ENCODE measurements at places on chromosomes 16 and 17.

DNA sequence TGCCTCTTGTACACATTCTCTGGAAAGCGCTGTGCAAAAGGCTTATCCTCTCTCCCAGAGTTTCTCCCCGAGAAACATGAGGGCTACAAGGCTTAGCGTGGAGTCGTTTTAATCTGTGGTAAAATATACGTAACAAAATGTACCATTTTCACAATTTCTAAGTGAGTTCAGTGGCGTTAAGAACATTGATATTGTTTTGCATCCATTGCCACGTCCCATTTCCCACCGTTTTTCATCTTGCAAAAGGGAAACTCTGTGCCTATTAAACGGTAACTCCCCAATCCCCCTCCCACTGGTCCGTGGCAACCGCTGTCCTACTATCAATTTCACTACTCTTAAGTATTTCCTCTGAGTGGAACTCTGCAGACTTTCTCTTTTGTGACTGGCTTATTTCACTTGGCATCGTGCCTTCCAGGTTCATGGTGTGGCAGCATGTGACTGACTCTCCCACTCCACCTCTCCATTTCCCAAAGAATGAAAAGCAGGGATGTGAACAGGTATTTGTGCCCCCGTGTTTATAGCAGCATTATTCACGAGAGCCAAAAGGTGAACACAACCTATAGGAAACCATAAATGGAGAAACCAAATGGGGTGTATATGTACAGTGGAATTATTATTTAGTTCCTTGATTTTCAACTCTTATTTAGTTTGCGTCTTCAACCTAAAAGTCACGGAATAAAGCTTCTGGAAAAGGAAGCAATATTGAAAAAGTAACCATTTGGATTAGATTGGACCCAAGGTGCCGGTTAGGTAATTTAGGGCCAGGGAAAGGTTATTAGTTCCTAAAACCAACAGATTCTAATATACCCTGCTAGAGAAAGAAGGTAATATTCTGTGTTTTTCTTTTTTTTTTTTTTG is 1.1 kb upstream of the USP32 start:
- peak overlapping the region; percentile 83 for H3K4me3 ChIP-seq
- H3K36me3 ChIP-seq: no peaks in the 10 kb centered on the region
- peak overlapping the region; percentile 96 for H3K27ac ChIP-seq
- H3K4me1 ChIP-seq: peaks cover 21% of the 10 kb centered on the region
- H3K27me3 ChIP-seq: no peaks in the 10 kb centered on the region
- DNase-seq: no peak

DNA sequence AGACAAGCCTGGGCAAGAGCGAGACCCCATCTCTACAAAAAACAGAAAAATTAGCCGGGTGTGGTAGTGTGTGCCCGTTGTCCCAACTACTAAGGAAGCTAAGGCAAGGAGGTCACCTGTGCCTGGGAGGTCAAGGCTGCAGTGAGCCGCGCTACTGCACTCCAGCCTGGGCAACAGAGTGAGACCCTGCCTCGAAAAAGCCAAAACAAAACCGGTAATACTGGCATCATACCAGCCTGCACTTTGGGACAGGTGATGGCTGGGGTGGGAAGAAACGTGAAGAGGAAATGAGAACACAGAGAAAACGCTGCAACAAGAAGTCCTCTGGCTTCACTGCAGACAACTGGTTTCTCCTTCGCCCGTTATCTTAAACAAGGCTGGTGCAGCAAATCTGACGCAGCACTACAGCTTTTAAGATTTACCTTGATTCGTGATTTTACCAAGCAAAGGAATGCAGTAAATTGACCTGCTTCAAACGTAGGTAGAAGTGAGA is 725 bp upstream of the CASC3 start:
- peaks cover 19% of the 10 kb centered on the region for H3K4me1 ChIP-seq
- H3K27ac ChIP-seq: peak overlapping the region; percentile 84
- H3K27me3 ChIP-seq: no peaks in the 10 kb centered on the region

DNA sequence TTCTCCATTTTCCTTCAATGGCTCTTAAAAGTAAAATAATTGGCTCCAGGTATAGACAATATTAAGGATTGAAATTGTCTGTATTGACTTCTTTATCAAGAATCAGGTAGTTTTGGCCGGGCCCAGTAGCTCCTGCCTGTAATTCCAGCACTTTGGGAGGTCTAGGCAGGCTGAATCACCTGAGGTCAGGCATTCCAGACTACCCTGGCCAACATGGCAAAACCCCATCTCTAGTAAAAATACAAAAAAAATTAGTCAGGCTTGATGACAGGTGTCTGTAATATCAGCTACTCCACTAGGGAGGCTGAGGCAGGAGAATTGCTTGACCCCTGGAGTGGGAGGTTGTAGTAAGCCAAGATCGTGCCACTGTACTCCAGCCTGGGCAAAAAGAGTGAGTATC is 1008.5 kb upstream of the EEF2KMT start:
- H3K4me3 ChIP-seq: no peak overlapping the region
- H3K36me3 ChIP-seq: no peaks in the 10 kb centered on the region
- H3K4me1 ChIP-seq: no peaks in the 10 kb centered on the region
- H3K27ac ChIP-seq: no peak overlapping the region

DNA sequence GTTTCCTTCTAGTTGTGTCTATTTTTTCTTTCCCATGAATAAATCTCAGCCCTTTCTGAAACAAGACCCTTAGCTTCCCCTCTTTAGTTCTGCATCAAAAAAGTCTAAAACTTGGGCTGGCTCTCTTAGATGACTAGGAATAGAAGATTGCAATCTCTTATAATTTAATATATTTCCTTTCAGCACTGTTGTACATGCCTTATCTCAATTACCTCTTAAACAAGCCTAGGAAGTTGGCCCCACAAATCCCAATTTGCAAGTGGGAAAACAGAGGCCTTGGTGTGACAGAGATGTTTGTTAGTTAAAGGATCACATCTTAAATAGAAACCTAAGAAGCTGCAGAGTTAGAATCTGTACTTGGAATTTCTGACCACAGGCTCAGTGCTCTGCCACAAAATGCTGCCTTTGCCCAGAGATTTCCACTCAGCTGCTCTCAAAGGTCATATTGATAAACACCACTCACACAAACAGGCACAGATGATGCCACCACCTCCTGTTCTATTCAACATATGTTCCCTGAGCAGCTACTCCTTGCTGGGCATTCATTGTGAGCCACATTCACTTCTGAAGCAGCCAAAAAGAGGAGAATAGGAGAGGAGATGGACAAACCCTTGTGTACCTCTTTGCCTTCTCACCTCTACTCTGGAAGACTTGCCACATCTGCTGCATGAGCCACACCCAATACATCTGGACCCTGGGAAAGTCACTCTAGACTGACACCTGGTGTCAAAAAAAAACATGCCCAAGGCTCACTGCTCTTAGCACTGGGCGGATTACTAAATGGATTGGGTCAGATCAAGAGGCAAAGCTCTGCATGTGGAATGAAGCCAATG is 5.5 kb downstream of the CCDC182 start:
- H3K27me3 ChIP-seq: peaks cover 25% of the 10 kb centered on the region
- no peaks in the 10 kb centered on the region for H3K36me3 ChIP-seq
- H3K27ac ChIP-seq: no peak overlapping the region
- no peaks in the 10 kb centered on the region for H3K4me1 ChIP-seq

- no peak overlapping the region for H3K4me3 ChIP-seq
These were observed 59.8 kb upstream of the ARL4D start for GRCh38 chr17:43338886-43339516.

- no peaks in the 10 kb centered on the region for H3K27me3 ChIP-seq
- peaks cover 37% of the 10 kb centered on the region for H3K4me1 ChIP-seq
- no peak for DNase-seq
- no peaks in the 10 kb centered on the region for H3K36me3 ChIP-seq
These were observed 33.3 kb downstream of the CCDC42 start for GRCh38 chr17:8711291-8711690.

GRCh38 chr16:87724490-87725291 is 41.1 kb downstream of the KLHDC4 start:
- no peak overlapping the region for H3K4me3 ChIP-seq
- no peak overlapping the region for H3K27ac ChIP-seq
- no peaks in the 10 kb centered on the region for H3K27me3 ChIP-seq
- DNase-seq: no peak
- H3K36me3 ChIP-seq: peaks cover 66% of the 10 kb centered on the region
- no peaks in the 10 kb centered on the region for H3K4me1 ChIP-seq

GRCh38 chr16:80387318-80387921 is 153.4 kb upstream of the DYNLRB2 start:
- no peak for DNase-seq
- no peaks in the 10 kb centered on the region for H3K36me3 ChIP-seq
- H3K4me1 ChIP-seq: no peaks in the 10 kb centered on the region
- H3K27ac ChIP-seq: no peak overlapping the region
- H3K27me3 ChIP-seq: no peaks in the 10 kb centered on the region

DNA sequence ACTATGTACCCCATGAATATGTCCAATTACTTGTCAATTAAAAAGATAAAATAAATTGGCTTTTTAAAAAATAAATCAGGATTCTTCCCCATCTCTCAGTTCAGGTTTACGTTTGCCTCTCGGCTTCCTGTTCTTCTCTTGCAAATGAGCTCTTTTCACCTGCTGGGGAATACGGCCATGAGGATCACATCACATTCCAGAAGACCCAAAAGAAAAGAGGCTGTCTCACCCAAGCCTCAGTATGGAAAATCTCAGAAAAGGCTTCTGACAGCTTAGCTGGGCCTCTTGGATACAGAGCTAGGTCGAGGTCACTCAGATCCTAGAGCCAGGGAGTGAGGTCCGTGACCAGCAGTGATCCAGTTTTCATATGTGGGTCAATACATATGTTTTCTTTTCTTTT is 171.2 kb upstream of the SDK2 start:
- H3K36me3 ChIP-seq: no peaks in the 10 kb centered on the region
- H3K4me3 ChIP-seq: no peak overlapping the region
- no peaks in the 10 kb centered on the region for H3K27me3 ChIP-seq
- no peaks in the 10 kb centered on the region for H3K4me1 ChIP-seq

DNA sequence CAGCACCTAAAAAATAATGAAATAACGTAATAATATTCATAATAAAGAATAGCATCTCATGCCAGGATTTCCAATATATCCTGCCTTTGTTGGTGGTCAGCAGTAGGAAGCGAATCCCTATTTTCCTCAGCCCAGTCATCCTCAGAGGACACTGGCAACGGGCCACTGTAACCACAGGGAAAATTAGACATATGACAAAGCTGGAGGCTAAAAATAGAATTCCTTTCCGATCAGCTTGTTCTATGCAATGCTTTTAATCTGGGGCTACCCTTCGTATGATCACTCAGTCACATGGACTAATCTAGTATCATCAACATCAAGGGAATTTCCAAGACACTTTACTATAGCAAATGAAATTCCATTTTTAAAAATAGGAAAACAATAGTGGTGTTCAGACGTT is 246.9 kb upstream of the KCNJ16 start:
- no peaks in the 10 kb centered on the region for H3K4me1 ChIP-seq
- no peak overlapping the region for H3K4me3 ChIP-seq
- no peaks in the 10 kb centered on the region for H3K36me3 ChIP-seq
- no peak overlapping the region for H3K27ac ChIP-seq
- DNase-seq: no peak

DNA sequence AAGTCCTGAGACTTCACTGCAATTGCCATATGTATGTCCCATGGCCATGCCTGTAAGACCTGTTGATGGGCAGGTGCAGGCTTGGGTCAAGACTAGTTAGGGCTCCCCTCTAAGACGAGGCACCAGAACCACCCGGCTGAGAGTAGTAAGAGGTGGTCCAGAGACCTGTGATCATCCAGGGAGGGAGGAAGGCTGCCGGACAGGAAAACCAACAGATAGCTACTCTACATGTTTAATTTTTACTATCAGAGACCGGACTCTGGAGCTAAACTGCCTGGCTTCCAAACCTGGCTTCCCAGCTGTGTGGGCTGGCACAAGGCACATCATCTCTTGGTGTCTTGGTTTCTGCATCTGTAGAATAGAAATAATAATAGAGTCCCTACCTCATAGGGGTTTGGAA is 73.0 kb downstream of the ERCC4 start:
- H3K4me3 ChIP-seq: no peak overlapping the region
- H3K27me3 ChIP-seq: no peaks in the 10 kb centered on the region
- no peak for DNase-seq
- H3K4me1 ChIP-seq: peaks cover 7% of the 10 kb centered on the region
- no peaks in the 10 kb centered on the region for H3K36me3 ChIP-seq

DNA sequence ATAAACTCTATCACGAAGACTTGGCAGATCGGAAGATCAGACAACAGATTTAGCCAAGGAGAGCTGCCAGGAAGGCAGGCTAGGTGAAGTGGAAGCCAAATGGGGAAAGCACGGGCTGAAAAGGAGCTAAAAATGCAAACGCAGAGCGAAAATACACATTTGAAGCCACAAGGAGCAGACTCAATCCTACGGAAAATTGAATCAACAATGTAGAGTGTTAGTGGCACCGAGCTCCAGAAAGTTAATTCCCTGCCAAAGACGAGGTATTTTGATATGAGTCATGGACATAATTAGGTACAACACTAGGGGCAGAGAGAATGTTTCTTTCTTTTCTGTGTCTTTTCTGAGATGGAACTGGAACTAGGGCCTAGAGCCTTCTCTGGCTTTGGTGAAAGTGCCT is 20.7 kb downstream of the GSG1L start:
- H3K27me3 ChIP-seq: peaks cover 5% of the 10 kb centered on the region
- no peak overlapping the region for H3K4me3 ChIP-seq
- DNase-seq: no peak

DNA sequence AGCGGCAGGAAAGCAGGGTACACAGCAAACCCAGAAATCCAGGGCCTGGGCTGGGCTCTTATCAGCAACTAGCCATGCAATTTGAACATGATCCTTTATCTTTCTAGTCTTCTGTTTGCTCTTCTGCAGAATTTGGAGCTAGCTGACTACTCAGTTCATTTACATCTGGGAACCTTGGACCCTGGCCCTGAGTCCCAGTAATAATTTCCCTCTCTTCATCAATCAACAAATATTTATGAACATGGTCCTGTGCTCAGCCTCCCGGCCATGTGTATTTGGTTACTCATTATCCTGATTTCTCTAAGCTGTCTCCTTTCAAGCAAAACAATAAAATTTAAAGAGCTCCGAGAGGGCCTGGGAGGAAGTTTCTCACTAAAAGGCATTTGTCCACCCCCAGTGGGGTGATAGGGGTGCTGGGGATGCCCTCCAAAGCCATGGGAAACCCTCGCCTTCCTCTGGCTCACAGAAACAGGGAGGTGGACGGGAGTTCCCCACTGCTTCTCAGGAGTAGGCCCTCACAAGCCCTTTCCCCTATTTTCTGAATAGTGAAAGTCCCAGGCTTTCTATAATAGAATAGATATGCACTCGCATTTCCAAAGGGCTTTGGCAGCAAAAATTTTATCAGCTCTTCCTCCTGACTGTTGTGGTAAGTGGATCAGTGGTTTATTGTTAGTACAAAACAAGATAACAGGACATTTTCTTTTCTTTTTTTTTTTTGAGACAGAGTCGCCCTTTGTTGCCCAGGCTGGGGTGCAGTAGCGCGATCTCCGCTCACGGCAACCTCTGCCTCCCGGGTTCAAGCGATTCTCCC is 6.9 kb upstream of the WDR59 start:
- H3K36me3 ChIP-seq: no peaks in the 10 kb centered on the region
- no peak overlapping the region for H3K27ac ChIP-seq
- H3K4me3 ChIP-seq: no peak overlapping the region
- no peaks in the 10 kb centered on the region for H3K27me3 ChIP-seq
- no peaks in the 10 kb centered on the region for H3K4me1 ChIP-seq
- no peak for DNase-seq

DNA sequence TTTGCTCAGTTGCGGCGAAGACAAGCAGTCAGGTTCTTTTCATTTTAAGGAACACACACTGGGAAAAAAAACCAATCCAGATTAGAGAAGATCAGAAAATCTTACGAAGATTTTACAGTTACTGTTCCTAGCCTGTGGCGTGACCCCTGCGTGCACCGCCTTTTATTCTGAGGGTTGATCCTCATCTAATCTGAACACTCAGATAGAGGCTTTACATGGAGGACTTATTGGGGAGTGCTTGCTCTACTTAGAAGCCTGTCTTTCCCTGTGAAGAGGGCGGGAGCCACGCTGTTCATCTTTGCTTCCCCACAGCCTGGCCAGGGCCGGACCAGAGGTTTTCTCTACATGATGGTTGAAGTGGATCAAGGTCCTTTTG is 1.4 kb downstream of the TBC1D24 start:
- no peaks in the 10 kb centered on the region for H3K36me3 ChIP-seq
- H3K4me3 ChIP-seq: no peak overlapping the region
- no peak overlapping the region for H3K27ac ChIP-seq
- no peak for DNase-seq
- no peaks in the 10 kb centered on the region for H3K4me1 ChIP-seq
- peaks cover 23% of the 10 kb centered on the region for H3K27me3 ChIP-seq
